ENCODE measurements at places on chromosomes 5 and 9. TPM values are rescaled to one million over a fixed set of nuclear protein-coding genes. Genes with fewer than 3 reads are reported as not detected.

- no peak for DNase-seq
These were observed 417.7 kb upstream of the KLF4 start for GRCh38 chr9:107907255-107907654.

DNA sequence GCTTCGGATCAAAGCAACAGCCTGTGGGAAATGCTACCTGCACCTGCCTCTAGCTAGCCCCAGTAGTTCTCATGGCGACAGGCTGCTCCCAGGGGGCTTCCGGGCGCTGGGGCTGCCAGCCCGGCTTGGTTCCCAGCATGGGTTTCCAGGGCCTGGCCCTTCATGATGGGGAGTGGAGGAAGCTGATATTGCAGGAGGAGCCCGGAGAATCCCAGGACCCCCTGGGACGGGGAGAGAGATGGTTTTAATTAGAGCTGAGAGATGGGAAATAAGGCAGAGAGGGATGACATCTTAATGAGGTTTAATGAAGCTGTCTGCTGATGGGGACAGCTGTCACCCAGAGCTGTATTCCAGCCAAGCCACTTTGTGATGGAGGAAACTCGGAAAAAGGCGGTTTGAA lies 78.6 kb downstream of the CFAP77 start:
- no peak for DNase-seq

- peak; percentile 76 for DNase-seq
These were observed 64.9 kb upstream of the OSMR start for GRCh38 chr5:38780945-38781344.

GRCh38 chr5:179530069-179530998 lies 20.0 kb upstream of the RUFY1 start:
- DNase-seq, result peak; percentile 61

GRCh38 chr9:125989524-125990180 lies 242.5 kb downstream of the PBX3 start:
- DNase-seq, result no peak

- peak; percentile 66 for DNase-seq
These were observed 15.3 kb downstream of the MYMK start for GRCh38 chr9:133509179-133510083.

DNA sequence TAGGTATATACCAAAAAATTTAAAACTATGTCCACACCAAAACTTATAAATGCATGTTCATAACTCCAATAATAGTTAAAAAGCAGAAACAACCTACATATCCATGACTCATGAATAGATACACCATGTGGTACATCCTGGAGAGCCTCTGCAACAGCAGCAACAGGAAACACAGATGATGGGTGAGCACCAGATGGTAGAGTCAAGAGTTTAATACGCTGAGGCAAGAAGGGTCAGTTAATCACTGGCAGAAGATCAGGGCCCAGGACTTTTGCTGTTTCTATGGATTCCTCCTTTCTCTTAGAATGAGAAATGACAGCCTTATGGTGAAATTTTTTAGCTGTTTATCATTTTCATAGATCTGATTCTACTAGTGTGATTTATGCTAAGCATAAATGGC lies 351.8 kb upstream of the ADAMTSL1 start:
- no peak for DNase-seq

GRCh38 chr9:34659592-34660253 lies 2.7 kb downstream of the CCL27 start:
- DNase-seq, result no peak

- no peak for DNase-seq
These were observed 111.5 kb downstream of the SAXO1 start for GRCh38 chr9:18921366-18922075.

DNA sequence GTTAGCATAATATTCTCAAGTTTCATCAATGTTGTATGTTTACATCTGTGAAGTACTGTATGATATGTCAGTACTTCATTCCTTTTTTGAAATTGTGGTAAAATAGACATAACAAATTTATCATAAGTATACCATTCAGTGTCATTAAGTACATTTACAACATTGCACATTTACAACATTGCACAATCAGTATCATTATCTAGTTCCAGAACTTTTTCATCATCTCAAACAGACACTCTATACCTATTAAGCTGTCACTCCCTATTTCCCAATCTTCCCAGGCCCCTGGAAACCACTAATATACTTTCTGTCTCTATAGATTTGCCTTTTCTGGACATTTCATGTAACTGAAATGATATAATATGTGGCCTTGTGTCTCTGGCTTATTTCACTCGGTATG lies 75.1 kb upstream of the ATG10 start:
- no peak for DNase-seq

- DNase-seq, result peak; percentile 38
These were observed 2053.1 kb downstream of the EFNA5 start for GRCh38 chr5:105617436-105618215.

GRCh38 chr9:124259158-124259808 lies 1.5 kb downstream of the NEK6 start:
- DNase-seq, result peak; percentile 85

DNA sequence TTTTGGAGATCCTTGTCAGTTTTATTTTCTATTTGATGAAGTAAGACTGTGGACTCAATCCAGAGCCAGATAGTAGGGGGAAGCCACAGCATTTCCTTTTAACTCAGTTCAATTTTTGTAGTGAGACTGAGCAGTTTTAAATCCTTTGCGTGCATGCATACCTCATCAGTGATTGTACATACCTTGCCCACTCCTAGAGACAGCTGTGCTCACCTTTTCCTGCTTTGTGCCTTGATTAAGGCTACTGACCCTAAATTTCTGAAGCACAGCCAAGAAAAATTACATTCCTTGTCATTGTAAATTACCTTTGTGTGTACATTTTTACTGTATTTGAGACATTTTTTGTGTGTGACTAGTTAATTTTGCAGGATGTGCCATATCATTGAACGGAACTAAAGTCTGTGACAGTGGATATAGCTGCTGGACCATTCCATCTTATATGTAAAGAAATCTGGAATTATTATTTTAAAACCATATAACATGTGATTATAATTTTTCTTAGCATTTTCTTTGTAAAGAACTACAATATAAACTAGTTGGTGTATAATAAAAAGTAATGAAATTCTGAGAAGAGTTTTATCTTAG lies 17.8 kb downstream of the DIMT1 start:
- no peak for DNase-seq

DNA sequence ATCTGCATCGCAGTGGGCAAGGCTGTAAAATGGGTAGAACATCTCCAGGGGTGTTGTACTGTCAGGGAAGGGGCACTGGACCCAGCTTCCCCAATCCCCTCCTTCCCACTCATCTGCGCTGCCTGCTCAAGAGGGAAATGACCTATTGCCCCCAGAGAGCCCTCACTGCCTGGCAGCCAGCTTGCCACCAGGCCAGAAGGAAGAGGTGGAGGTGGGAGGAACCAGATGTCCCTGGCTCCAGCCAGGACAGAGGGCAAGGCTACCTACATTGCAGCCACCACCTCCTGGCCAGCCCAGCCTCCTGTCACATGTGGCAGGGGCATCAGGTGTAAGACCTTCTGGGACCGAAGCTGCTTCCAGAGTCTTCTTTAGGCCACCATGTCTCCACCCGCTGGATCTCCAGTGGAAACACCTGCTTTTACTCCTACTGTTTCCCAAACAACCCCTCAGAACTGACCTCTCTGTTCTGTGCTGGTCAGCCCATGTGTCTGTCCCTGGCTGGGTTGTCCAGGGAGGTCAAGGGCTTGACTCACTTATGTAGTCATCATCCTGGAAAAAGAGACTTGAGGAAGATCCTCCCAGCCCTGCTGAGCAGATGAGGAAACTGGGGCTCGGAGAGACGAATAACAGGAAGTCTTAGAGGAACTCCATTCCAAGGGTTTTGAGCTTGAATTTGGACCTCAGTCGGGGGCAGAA lies 42.3 kb downstream of the JADE2 start:
- DNase-seq, result no peak

DNA sequence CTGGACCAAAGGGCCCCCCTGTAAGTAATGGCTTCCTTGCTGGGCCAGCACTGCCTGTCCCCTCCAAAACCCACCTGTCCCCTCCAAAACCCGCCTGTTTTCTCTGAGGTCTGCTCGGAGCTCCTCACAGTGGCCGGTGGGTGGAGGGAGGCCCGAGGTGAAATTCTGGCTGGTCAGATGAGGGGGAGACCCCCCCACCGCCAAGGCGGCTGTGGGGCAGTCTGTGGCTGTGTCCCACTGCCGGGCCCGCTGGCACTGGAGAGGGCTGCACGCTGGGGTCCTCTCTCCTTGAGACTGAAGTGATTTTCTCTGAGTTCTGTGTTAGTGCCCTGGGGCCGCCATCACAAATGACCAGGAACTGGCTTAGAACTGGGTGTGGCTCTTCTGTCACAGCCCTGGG lies 83.7 kb upstream of the FCN2 start:
- no peak for DNase-seq

Gene PCDHB3
- total RNA-seq, result 3.7 TPM

Gene PDCD1LG2
- 1.6 TPM for total RNA-seq

Gene NTRK2
- total RNA-seq, result 60.3 TPM

Gene DCP2
- 69.3 TPM for total RNA-seq

Gene CYSRT1
- 3.3 TPM for total RNA-seq

Gene IRX1
- 1.6 TPM for total RNA-seq

Gene PCDHA3
- 0.10 TPM for total RNA-seq

Gene MEF2C
- total RNA-seq, result 535 TPM

Gene FOXD4L6
- total RNA-seq, result not detected

Data from tongue (tissue), 3 donors.